ENCODE measurements at places on chromosomes 3 and 15.

DNA sequence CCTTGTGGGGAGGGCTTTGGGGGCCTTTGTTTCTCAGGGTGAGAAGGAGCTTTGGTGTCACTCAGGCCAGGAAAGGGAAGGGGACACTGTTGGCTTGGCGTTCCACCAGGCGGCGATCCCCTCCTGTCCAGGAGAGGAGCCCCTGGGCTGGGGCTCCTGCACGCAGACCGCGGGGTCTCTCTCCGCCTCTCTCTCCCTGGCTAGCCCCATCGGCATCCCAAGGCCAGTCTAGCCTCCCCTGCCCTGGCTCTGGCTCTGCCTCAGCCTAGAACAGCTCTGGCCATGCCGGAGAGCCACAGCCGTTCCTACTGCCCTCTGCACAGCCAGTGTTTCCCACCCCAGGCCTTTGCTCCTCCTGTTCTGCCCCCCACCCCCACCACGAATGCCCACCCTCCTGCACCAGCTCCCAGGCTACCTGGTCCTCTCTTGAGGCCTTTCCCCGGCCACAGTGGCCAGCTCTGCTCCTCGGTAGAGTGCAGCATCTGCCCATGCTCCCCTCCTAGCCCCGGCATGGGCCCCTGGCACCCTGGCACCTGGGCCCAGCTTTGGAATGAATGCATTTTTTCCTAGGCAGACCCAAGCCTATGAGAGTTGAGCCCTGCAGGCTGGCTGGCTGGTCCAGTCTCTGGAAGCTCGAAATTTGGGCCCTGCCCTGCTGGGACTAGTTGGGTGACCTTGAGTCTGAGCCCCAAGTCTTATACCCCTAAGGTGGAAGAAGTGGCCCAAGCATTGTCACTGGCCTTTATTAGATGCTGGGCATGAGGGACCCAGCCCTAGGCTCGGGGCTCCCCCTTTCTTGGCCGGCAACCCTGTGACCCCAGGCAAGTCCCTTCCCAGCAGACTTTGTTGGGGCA is 2.4 kb downstream of the PLXNA1 start:
- no peak for DNase-seq

DNA sequence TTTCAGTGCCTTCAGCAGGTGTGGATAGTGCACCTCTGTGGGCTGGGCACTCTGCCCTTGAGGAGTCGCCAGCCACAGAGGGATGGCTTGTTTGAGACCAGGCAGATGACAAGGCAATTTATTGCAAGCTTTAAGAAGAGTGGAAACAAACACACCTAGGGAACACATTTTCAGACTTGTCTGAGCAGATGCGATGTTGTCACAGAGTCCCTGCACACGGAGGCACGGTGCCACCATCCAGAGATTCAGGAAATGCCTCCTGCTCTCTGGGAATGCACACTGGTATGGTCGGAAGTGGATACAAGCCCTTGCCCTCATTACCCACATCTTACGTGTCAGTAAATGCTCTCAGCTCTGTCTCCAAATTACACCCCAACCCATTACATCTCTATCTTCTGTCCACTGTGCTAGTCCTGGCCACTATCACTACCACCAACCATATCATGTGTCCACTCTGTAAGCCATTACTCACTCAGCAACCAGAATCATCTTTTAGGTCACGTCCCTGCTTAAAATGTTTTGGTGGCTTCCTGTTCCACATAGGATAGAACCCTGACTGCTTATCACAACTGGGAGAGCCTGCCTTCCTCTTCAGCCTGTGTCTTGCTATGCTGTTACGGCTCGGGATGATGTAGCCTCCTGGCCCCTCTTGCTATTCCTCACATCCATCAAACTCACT is 196.9 kb downstream of the SLCO3A1 start:
- DNase-seq = no peak

- no peak for DNase-seq
Observed at GRCh38 chr3:126923423-126923822, 59.5 kb upstream of the PLXNA1 start.

- DNase-seq = no peak
Observed at GRCh38 chr15:94793641-94794040, 562.3 kb downstream of the MCTP2 start.

DNA sequence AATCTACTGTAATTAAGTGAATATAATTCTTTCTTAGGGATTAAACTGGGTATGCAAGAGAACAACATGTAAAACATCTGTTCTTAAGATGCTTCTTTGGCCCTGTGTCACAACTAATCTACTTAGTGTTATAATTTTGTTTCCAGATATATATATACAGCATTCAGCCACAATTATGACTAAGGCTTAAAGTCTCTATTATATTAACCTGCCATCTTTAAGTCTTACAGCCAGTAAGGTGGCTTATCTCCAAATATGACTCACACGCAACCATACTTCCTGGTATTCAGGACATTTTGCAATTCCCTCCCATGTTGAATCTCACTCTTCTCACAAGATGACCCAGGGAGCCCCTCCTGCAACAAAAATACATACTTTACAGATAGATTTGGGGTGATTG is 6.6 kb upstream of the KBTBD8 start:
- peak; percentile 4 for DNase-seq

DNA sequence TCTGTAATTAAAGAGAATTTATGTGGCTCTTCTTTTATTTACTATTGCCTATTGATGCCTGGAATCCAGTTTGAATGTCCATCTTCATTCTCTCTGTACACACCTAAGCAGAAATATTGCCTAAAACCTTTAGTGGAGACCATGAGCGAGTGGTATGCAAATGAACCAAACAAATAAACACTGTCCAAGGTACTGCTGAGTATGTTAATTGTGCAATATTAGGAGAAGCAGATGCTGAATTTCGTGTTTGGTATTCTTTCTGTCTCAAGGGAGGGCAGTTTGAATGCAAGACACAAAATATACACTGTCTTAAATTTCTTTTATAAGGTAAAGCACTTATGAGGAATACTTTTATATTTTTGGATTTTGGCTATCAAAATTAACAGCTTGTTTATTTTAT is 440.9 kb downstream of the RBMS3 start:
- peak; percentile 18 for DNase-seq

GRCh38 chr15:95194746-95195145 is 963.4 kb downstream of the MCTP2 start:
- DNase-seq = no peak

DNA sequence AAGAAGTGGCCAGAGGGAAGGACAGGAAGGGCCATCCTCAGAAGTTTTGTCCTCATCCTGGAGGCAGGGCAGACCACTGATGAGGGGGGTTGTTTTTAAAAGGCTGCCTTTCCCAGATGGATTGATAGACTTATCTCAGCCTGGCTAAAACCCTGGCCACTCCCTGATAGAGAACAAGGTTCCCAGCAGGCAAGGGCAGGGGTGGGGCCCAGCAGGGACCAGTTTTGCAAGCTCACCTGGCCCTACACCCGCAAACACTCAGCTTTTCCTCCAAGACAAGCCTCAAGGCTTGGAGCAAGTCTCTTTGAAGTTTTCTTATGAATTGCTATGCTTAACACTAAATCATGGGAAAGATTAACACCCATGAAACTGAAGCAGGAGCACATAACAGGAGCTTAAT is 9.1 kb downstream of the LIPC start:
- DNase-seq = no peak

DNA sequence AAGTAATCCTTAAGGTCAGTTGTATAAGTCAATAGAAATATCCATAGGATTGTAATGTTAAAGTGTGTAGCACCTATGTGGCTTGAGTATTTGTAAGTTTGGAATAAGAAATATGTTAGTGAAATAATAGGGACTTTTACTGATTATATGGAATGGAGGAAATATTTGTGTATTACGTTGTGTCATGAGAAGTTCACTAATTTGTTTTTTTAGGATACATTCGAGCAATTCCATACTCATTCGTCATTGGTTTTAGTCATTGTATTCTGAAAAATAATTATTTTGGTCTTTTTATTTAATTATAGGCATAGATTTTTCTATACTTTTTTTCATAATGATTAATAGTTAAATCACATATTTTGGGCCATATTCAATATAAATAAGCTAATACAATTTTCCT is 21.0 kb downstream of the MBNL1 start:
- no peak for DNase-seq

- DNase-seq = no peak
Observed at GRCh38 chr15:58546066-58546591, 114.3 kb downstream of the LIPC start.

- DNase-seq = no peak
Observed at GRCh38 chr3:77606372-77606771, 566.5 kb downstream of the ROBO2 start.

DNA sequence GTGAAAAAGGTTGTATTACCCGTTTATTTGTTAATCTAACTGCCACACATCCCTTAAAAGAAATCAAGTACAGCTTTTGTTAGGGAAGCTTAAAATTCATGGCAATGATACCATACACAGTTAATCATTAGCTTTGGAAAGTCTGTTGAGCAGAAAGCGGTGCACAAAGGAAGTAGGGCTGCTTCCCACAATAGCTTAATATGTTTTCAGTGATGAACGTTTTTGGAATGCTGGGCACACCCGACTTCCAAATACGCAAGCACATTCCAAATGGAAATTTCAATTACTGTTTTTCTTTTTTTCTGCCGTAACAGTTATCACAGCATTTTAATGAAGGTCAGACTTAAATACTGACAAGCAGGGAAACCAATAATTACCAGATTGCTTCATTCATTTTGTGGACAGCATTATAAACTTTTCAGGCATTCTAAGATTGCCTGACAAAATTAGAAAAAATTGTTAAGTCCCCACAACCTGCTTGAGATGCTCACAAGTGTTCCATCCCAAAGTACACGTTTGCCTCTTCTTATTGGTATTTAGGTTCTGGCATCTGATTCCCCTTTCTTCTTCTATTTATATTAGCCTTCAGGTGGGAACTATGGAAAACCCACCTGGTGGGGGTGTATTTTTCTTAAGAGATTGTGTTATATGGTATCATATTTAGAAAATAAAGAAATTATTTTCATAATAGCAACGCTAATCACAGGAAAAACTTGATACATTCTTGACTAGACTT is 1.1 kb upstream of the ECT2 start:
- peak; percentile 79 for DNase-seq

All from GM03348 (cell line).